ENCODE measurements at places on chromosomes 12 and 14. TPM values are rescaled to one million over a fixed set of nuclear protein-coding genes. Genes with fewer than 3 reads are reported as not detected.

TRIM9 gene
- 44.5 TPM for total RNA-seq

HOXC12 gene
- not detected for total RNA-seq

ANO2 gene
- 2.0 TPM for total RNA-seq

CFAP54 gene
- total RNA-seq, result 4.7 TPM

SCN8A gene
- 50.6 TPM for total RNA-seq

BCAT1 gene
- total RNA-seq, result 32.2 TPM

ESRRB gene
- not detected for total RNA-seq

DHRS4L2 gene
- total RNA-seq, result 1.7 TPM

CDC42BPB gene
- 84.3 TPM for total RNA-seq

IAPP gene
- total RNA-seq, result under 0.01 TPM

PRB2 gene
- total RNA-seq, result 1.7 TPM

TAS2R31 gene
- 11.1 TPM for total RNA-seq

SRRM4 gene
- total RNA-seq, result 13.8 TPM

INHBC gene
- not detected for total RNA-seq

DHH gene
- total RNA-seq, result under 0.01 TPM

ERH gene
- total RNA-seq, result 70.6 TPM

PRH1 gene
- 50.6 TPM for total RNA-seq

SYCP3 gene
- total RNA-seq, result 0.49 TPM

SALL2 gene
- 26.3 TPM for total RNA-seq

SOX5 gene
- total RNA-seq, result 101 TPM

GNB3 gene
- total RNA-seq, result 0.74 TPM

MIP gene
- not detected for total RNA-seq

FSCB gene
- total RNA-seq, result not detected

PLD4 gene
- 1.2 TPM for total RNA-seq

INSM2 gene
- 0.25 TPM for total RNA-seq

CREBL2 gene
- 24.3 TPM for total RNA-seq

WSCD2 gene
- total RNA-seq, result 3.4 TPM

RTL1 gene
- total RNA-seq, result not detected

HNF1A gene
- not detected for total RNA-seq

Measured in temporal lobe (tissue), 4 donors.